Osteoblast (primary cell): ENCODE measurements at places on chromosomes 6 and 20.

- no peak for DNase-seq
These were observed 9.2 kb downstream of the USP49 start for GRCh38 chr6:41885930-41886329.

DNA sequence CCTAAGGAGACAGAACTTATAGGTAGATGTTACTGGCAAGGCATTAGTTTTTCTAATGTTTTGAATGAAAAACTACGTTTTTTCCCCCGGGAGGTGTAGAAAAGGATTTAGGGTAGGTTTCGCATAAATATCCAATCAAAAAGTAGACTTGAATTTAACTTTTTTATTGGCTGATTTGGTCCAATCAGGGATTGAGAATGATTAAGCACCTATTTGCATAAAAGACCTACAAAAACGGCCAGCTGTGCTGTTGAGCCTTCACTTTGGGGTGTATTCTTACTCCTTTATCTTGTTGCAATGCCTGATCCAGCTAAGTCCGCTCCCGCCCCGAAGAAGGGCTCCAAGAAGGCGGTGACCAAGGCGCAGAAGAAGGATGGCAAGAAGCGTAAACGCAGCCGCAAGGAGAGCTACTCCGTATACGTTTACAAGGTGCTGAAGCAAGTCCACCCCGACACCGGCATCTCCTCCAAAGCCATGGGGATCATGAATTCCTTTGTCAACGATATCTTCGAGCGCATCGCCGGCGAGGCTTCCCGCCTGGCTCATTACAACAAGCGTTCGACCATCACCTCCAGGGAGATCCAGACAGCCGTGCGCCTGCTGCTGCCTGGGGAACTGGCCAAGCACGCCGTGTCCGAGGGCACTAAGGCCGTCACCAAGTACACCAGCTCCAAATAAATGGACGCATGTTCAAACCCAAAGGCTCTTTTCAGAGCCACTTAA lies 113.5 kb upstream of the BTN3A2 start:
- DNase-seq, result peak; percentile 65

DNA sequence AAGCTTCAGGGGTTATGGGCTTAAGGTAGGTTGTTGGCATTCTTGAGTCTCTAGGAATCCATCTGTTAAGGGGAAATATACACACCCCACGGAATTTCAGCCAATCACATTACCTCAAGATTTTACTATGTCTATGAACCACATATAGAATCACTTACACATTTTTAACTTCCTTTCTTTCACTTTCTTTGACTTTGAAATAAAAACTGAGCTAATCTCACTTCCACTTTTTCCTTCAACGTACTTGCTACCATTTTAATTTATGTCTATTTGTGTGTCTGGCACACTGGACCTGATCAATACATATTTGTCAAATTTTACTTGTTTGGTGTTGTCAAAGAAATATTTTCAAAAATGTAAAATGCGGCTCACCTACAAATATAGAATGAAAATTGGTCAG lies 545.4 kb upstream of the JAG1 start:
- DNase-seq, result no peak

DNA sequence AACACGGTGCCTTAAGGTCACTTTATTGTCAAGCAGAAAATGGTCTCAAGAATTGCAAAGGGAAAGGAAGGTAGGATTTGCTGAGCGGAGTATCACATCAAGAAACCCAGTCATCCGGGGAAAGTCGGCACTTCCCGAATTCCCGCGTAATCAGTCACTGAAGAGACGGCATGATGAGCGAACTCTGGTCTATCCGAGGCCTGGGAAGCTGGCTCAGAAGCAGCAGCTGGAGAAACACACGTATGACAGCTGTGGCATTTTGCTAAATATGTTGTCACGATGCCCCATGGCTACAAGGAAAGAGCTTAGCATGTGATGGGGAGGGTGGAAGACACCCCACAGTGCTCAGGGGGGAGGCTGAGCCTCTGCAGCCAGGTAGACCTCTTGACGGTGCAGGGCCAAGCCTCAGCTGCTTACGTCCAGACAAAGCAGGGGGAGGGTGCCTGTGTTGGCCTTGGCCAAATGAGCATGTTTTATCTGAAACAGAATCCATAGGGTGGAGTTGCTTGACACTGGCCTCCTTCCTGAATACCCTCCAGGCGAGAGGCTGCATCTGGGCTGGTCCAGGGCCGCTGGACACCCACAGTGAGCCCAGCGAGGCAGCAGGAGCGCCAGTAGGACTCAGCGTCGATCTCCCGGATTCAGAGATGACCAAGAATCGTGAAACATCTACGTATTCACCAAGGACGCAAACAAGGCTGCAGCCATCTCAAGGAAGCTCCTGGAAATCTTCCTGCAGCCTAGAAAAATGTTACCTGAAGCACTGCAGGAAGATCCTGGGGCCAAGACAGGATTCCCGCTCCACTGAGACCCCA lies 118.8 kb upstream of the AFDN start:
- no peak for DNase-seq

DNA sequence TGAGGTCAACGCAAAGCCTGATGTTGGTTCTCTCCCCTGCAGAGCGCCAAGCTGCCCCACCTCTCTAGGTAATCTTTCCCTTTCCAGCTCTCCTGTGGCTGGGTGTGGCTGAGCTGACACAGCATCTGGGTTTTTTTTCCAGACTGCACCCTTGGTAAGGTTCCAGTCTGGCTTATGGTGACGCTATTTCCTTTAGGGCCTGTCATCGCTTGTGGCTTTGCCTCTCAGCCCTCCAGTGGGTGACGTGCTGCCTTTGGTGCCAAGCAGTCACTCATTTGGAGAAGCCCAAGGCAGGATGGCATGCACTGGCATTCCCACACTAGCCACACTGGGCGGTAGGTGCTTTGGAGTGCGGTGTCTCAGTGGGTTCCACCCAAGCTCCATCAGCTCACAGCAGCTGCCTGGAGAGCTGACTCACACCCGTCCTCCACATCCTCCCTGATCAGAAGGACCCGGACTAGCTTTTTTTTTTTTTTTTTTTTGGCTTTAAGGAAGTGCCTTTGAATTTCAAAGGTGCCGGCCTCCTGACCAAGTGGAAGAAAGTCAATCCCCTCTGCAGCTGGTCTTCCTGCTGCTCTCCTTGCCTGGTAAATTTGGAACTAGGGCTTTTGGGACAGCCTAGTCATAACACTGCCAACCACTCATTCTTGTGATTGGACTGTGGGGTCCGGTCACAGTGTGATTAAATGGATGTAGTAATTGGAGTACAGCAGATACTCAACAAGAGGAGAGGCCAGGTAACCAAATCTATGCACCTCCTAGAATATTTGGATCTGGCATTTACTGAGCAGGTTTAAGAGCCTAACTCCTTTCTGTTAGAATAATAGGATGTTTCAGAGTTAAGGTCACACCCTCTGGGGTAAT lies 153.6 kb downstream of the CD83 start:
- DNase-seq, result peak; percentile 96

DNA sequence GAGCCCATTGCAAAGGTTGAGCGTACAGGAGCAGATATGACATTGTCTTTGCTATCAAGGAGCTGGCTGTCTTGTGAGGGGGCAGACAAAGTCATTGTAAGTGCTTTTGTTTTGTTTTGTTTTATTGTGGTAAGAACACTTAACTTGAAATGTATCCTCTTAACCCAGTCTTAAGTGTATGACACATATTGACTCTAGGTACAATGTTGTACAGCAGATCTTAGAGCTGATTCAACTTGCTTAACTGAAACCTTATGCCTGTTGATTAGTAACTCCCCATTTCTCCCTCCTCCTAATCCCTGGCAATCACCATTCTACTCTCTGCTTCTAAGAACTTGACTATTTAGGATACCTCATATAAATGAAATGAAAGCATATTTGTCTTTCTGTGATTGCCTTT lies 429.0 kb downstream of the BMP2 start:
- DNase-seq, result no peak

DNA sequence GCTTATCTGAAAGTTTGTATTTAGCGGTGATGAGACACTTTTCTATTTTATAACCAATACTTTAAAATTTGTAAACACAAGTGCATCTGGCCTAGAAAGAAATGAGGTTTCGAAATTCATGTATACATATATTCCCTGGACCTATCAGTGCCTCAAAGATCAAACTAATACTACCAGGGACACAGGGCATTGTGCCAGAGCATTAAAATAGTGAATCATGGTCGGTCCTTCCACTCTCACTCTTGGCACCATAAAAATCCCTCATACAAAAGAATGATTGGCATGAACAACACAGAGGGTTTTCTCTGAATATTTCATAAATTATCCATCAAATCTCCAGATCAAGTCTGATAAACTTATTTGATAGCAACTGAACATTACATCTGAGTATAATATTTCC lies 62.0 kb downstream of the MMUT start:
- DNase-seq, result no peak

DNA sequence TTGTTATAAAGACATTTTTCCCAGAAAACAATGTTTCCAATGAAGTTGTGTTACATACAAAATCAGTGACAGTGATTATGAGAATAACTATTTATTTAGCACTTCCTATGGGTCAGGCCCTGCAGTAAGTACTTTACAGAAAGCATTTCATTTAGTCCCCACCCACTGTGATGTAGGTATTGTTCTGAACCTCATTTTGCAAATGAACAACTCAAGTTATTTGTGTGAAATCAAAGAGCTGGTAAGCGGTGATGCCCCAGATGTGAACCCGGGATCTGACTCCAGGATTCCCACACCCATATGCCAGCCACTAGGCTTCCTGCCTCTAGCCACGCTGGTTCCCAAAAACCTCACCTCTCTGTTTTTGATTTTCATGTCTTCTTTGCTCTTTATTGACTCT lies 30.9 kb downstream of the FAXC start:
- DNase-seq, result no peak

DNA sequence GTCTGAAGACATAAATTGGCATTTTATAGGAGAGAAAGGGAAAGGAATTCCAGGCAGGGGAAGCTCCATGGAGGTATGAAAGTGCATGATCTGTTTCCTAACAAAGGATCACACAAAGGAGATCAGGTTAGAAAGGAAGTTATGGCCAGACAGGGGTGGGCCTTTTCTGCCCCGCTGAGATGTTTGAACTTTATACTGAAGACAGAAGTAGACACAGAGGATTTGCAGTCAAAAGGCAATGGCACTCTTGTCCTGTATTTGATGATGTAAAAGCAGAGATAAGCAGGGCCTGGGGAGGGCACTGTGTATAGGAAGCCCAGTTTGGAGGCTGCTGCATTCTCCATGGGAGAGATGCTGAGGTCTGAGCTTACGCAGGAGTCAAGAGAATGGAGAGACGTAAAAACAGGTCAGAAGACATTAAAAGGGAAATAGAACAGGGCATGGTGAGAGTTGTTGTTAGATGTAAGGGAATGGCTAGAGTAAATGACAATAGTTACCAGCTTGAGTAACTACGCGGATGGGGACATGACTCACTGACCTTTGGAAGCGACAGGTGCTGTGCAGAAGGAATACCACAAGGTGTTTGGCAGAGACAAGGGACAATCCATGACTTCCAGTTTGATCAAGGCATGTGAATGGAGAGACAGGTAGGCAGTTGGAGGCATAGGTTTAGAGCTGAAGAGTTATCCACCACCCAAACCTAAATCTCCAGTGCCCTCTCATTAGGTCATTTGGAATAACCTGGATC lies 190.6 kb upstream of the SASH1 start:
- DNase-seq, result no peak

GRCh38 chr6:120545353-120545752 lies 788.9 kb downstream of the TBC1D32 start:
- no peak for DNase-seq

- DNase-seq, result no peak
These were observed 66.4 kb downstream of the LY86 start for GRCh38 chr6:6654599-6655575.

GRCh38 chr6:32167761-32168262 lies 3.4 kb downstream of the EGFL8 start:
- peak; percentile 70 for DNase-seq

- DNase-seq, result no peak
These were observed 49.3 kb downstream of the CD83 start for GRCh38 chr6:14166839-14167238.
